Brain pericyte (primary cell): ENCODE measurements at places on chromosomes 16 and 17.

DNA sequence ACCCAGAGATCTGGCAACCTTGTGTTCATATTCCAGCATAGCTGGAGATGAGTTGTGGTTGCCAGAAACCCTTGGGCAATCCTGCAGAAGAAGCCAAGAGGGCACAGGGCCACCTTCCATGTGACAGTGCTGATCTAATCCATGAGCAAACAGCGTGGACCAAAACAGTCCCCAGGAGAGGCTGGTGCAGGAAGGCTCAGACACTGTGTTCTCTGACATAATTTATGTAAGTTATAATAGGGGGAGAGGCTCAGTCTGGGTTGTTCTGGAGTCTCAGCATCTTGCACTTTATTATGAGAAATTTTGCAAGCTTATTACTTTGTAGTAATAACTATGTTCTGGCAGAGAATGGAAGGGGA is 273.9 kb downstream of the HAPSTR1 start:
- no peak for DNase-seq

DNA sequence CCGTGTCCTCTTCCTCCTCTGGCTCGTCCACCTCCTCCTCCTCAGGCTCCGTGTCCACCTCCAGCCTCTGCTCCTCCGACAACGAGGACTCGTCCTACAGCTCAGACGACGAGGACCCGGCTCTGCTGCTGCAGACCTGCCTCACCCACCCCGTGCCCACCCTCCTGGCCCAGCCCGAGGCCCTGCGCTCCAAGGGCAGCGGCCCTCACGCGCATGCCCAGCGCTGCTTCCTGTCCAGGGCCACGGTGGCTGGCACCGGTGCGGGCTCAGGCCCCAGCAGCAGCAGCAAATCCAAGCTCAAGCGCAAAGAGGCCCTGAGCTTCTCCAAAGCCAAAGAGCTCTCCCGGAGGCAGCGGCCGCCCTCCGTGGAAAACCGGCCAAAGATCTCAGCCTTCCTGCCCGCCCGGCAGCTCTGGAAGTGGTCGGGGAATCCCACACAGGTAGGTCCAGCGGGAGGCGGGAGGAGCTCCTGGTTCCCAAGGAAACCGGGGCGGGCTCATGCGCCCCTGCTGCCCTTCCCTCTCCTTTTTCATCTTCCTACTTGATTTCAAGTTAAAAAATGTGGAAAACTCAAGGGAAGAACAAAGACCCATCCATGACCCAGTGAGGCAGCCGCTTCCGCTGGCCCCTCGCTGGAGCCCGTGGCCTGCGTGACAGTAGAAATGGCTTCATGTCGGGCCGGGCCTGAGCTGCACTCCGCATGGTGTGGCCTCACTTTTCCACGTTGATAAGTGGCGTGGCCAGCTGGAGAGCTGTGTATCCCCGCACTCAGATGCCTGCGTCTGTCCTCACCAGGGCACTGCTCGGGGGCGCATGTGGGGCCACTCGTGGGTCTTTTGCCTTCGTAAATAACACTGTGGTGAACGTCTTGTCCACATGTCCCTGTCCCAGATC is 50.7 kb downstream of the ACTG1 start:
- no peak for DNase-seq

GRCh38 chr17:49518346-49519078 is 23.4 kb downstream of the NGFR start:
- DNase-seq: no peak

DNA sequence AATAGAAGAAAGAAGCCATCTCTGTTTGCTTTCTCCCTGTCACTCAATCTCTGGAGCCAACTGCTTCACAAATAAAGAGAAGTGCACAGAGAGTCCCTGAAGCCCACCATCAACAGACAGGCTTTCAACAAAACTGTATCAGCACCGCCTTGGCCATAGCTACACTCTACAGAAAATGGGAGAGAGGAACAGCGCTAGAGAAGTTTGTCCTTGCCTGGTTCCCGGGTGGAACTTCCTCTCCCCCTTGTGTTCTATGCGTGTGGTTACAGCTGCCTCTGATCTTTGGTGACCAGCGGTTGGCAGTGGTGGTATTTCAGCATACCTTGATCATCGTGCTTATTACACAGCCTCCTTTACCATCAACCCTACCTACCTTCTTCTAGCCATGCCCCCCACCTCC is 91.4 kb upstream of the CCL2 start:
- no peak for DNase-seq

DNA sequence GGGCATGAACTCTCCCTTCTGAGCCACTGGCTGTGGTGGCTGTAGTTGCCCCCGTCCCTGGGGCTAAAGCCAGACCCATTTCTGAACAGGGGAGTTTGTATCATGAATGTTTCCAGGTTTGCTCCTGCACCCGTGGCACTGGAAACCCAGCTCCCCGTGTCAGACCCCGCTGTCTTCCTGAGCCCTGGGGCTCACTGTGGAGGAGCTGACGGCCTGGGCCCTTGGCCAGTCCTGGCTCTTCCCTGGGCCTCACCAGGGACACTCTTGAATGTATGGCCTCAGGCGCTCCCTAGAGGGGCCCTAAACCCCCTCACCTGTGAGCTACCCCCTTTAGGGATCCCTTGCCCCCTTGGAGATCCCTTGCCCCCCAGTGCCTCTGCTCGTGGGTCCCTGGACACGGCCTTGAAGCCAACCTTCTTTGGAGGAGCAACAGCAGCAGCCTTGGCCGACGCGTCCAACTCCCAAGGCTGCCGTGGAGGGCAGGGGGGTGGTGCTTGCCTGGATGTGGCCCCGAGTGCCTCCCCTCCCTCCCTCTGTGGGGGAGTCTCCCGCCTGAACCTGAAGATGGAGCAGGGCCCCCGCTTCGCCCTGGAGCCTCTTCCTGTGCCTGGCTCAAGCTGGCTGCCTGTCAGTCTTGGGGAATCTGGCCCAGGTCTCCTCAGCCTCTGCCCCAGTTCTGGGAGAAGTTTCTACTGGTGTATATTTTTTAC is 15.9 kb downstream of the CASKIN2 start:
- DNase-seq: no peak

- DNase-seq: no peak
Measured at GRCh38 chr17:81382851-81383250, 12.4 kb upstream of the BAHCC1 start.

GRCh38 chr16:6247775-6248174 is 1084.9 kb upstream of the RBFOX1 start:
- DNase-seq: no peak

GRCh38 chr17:79742589-79742918 is 11.8 kb downstream of the ENPP7 start:
- no peak for DNase-seq

DNA sequence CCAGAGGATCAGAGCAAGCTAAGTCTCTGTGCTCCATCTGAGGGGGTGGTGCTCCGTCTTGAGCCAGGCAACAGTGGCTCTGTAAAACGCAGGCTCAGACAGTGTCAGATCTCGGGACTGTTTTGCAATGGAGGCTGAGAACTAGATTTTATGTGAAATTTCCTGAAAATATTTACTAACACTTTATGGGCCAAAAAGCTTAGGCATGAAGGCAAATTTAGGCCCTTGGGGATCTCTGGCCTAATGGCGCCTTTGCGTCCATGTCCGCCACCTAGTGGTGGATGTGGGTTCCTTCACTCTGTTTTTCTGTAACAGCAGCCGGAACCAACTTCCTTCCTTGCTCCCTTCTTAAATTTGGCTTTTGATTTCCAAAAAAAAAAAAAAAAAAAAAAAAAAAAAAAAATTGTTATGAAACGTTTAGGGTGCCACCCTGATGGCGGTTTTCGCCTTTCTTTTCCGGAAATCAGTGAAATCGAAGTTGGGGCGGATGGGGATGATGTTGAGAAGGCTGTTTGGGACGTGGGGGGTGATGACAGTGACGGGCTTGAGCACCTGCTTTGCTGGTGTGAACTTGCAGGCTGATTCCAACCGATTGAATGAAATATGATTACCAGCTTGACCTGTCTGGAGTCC is 14.0 kb upstream of the ELAC2 start:
- DNase-seq: no peak

GRCh38 chr17:1732833-1733321 is 8.4 kb downstream of the WDR81 start:
- no peak for DNase-seq

GRCh38 chr16:13992976-13993375 is 73.0 kb downstream of the ERCC4 start:
- DNase-seq: no peak

DNA sequence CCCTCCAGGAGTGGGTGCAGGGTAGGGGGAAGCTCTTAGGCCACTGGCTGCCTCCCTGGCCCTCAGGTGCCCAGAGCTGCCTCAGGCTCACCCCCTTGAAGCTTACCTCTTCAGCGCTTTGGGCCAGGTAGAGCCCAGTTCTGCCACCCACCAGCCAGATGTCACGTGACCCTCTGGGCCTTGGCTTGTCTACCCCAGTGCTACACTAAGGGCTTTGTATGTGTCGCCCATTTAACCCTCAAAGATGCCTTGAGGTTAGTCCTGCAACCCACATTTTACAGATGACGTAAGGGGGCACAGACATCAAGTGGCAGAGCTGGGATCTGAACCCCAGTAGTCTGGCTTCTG is 3.4 kb downstream of the HAS3 start:
- no peak for DNase-seq

GRCh38 chr16:72428681-72429376 is 256.9 kb upstream of the PMFBP1 start:
- DNase-seq: no peak

DNA sequence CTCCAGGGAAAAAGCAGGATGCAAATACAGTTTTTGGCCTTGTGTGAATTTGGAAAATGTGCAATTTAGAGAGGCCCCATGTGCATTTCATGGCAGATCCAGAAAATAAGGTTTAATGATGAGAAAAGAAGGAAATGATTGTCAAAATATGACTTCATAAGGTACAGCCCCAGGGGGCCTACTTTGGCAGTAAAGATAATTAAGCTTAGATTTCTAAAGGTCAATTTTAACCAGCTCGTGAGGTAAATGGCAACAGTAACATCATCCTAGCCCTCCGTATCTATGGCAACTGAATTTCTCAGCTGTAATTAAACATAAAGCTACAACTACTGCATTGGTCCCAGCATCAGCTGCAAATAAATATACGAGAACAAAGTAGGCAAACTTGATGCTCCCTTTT is 30.0 kb upstream of the PRSS54 start:
- DNase-seq: no peak
